Kidney capillary endothelial cell (primary cell): ENCODE measurements at places on chromosomes 16 and 17.

GRCh38 chr16:66954097-66954659 is 6.9 kb upstream of the CES3 start:
- peak; percentile 65 for DNase-seq

GRCh38 chr16:55570159-55570558 is 3.7 kb downstream of the CAPNS2 start:
- no peak for DNase-seq

GRCh38 chr16:12815361-12815760 is 11.7 kb upstream of the CPPED1 start:
- DNase-seq = no peak

DNA sequence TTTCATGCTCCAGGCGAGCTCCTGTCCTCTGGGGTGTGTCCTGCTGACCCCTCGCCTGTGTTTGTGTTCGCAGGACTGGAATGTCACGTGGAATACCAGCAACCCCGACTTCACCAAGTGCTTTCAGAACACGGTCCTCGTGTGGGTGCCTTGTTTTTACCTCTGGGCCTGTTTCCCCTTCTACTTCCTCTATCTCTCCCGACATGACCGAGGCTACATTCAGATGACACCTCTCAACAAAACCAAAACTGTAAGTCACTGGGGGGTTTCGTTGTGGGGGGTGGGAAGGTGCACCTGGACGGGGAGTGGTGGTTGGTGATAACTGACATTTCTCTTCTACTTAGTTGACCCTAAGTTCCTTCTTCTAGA is 58.3 kb downstream of the ABCC1 start:
- DNase-seq = no peak

DNA sequence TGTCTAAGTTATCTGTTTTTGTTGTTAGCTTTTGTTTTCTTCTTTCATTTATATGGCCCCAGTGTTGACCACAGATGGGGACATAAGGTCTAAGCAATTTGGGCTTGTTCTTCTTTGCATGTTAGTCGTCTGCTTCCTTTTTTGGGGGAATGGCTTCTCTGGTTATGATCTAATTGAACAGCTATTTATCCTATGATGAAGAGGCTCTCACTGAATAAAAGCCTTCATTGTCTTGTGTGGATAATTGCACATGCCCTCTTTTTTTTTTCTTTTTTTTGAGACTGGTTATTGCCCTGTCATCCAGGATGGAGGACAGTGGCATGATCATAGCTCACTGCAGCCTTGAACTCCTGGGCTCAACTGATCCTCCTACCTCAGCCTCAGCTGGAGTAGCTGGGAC is 13.7 kb downstream of the SMARCE1 start:
- DNase-seq = no peak

DNA sequence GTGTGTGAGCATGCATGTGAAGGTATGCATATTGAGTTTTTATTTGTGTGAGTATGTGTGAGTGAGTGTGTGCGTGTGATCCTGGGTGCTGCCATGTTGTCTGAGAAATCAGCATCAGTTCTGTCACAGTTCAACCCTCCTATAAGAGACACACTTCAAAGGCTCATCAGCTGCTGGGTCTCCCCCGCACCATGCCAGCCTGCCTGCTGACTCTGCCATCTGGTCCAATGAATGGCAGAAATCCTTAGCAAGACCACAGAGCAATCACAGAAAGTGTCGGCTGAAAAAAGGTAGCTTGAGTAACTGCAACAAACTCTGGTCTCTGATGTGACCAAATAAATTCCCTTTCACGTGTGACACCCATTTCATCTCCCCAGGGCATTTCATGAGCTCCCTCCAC is 381.8 kb upstream of the MAF start:
- no peak for DNase-seq

GRCh38 chr17:17886726-17887125 is 49.9 kb upstream of the SREBF1 start:
- no peak for DNase-seq

- DNase-seq = no peak
Measured at GRCh38 chr17:4485676-4486646, 12.7 kb upstream of the SPNS2 start.

DNA sequence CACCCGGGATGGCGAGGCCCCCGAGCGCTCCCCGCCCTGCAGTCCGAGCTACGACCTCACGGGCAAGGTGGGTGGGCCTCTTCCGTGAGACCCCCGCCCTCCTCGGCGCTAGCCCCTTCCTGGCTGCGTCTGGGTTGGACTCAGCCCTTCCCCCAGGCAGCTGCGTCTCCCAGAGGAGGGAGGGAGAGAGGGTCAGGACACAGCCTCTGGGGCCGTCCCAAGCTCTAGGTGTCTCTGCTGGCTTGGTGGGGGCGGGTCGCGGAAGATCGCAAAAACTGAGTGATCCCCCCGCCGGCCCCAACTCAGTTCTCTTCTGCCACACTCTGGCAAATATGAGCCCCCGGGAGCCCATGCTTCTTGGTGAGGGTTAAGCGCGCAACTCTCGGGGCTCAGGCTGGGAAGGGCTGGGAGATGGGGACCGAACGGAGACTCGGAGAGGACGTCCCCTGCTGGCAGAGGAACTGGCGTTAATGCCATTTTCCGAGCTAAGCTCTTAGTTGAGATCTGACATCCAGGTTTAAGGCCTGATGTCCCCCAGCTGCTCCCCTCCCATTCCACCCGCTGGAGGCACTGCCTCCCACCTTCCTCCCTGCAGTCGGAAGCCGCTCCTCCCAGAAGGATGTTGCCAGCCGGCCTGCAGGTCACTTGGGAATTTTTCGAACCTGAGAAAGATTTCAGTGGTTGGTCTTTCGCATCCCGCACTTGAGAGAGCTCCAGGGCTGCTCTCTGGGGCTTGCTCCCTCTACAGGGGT is 419 bp downstream of the RAB37 start:
- no peak for DNase-seq

- DNase-seq = no peak
Measured at GRCh38 chr16:74748616-74749026, 26.0 kb downstream of the FA2H start.

DNA sequence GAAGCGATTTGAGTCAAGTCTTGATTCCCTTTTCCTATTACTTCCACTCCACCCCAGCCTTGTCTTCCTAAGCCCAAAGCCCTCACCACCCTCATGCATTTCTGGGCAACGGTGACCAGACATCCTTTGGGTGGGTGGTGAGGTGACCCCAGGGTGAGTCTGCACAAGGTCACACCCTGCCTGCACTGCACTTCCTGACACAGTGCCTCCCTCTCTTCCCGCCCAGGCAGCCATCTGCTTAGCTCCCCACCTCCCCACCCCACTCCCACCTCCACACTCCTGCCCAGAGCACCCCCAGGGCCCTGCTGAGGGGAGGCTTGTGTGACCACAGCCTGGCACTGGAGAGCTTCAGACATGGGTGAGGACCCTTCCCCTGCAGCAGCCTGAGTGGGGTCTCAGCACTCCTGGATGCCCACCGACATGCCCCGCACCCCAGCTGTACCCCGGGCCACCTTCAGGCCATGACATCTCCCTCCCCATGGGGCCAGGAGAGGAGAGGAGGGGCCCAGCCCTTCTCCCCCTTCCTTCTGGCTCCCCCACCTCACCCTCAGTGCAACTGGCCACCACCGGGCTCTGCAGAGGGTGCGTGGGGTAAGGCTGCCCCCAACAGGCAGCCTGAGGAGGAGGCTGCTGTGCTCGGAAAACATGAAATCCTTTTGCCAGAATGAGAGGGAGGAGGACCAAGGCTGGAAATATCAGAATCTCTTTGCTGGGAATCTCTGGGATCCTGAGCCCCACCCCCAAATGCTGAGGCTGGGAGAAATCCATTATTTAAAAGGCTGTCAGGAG is 68.6 kb downstream of the CCT6B start:
- peak; percentile 16 for DNase-seq

GRCh38 chr16:30528799-30529457 is 2.6 kb upstream of the ZNF768 start:
- DNase-seq = no peak

DNA sequence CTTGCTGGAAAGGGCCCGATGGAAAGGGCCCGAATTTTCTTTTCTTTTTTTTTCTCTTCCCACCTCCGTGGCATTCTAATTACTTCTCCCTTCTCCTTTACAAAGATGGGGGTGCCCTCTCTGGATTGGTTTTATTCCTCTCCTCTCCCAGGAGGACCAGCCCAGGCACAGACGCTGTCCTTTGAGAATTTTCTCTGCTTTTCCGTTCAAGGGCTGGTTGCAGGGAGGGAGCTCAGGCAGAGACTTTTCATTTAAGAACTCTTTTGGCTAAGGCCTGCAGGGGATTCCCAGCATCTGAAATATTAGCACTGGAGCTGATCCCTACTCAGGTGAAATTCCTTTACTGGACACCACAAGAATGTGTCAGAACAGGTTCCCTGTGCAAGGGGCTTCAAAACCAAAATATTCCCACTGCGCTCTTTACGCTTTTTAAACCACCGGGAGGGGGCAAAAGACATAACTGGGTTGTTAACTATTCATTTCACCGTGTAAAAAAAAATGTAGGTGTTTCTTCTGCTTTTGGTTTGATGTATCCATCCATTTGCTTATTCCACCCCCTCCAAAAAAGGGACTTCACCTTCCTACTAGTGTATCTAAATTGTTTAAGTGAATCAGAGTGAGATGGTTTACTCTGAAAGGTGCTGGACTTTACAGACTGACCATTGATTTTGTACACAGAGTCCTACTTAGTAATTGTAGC is 1.4 kb downstream of the NFAT5 start:
- DNase-seq = peak; percentile 36

GRCh38 chr16:65740711-65741110 is 618.8 kb upstream of the CDH11 start:
- no peak for DNase-seq
